SK-N-MC (cell line): ENCODE measurements at places on chromosomes 2 and 18.

GRCh38 chr2:152513681-152514080 lies 178.7 kb downstream of the FMNL2 start:
- DNase-seq: no peak

GRCh38 chr2:195756218-195756942 lies 99.4 kb downstream of the SLC39A10 start:
- no peak for DNase-seq

GRCh38 chr2:146321175-146321574 lies 1523.7 kb upstream of the ACVR2A start:
- no peak for DNase-seq

DNA sequence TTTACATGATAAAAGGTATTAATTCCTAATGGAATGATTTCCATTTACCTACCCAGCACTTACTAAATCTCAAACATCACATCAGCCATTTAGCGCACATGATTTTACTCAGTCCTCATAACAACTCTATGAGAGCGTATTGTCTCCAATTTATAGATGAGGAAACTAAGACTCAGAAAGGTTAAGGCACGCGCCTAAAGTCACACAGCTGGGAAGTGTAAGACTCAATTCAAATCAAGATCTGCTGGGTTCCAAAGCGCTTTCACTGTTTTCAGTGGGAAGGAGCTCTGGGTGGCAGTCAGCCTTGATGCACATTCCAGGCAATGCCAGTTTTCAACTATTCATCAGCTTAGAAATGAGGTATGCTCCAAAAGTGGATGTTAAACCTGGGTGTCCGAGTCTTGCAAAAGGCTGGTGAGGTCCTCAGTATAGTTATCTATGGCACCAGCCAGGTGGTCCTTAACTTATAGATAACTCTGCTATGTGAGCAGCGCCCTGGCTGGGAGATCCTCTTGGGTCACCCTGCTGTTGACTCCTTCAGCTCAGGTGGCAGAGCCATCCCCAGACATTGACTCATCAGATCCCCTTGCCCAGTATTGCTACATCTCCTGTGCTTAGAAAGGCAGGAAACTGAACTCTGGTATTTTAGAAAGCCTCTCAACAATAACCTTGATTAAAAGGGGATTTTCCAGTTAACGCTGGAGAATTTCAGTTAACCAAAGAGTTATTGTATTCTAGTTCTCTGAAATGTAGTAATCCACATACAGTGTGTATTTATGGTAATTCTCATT lies 47.1 kb downstream of the SLC4A1AP start:
- DNase-seq: no peak

DNA sequence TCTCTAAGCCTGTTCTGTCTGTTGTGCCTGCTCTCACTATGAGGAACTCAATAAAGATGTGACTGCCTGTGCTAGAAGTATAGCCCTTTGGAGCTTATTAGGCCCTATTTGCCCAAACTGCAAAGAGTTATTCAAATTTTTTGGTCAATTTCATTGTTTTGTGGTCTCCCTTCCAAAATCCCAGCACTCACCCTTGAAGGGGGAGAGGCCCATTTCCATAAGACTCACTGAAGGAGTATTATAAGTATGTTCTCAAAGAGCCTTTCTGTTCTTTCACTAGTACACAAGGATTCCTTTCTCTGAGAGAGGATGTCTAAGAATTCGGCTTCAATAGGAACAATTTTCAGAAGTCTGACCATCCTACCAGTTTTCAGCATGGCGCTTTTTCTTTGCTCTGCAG lies 641.9 kb upstream of the REG3G start:
- no peak for DNase-seq

DNA sequence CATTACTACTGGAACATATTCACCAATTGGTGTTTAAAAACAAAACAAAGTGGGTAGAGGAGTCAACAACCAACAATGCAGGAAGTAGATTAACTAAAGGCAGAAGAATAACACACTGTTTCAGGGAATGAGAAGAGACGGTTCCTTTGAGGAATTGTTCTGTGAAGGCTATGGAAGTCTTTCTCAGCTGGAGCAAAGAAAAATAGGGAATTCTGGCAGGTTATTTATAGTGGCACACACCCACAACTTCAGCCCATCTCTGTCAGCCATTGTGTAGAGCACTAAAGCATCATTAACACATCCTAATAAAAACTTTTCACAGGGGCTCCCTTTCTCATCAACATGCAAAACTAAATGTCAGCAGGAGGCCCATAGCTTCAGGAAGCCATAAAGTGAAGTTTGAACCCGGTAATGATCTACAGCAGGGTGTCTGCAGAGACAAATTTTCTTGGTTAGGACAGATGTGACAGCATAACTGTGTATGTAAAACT lies 113.6 kb downstream of the CDH2 start:
- no peak for DNase-seq

DNA sequence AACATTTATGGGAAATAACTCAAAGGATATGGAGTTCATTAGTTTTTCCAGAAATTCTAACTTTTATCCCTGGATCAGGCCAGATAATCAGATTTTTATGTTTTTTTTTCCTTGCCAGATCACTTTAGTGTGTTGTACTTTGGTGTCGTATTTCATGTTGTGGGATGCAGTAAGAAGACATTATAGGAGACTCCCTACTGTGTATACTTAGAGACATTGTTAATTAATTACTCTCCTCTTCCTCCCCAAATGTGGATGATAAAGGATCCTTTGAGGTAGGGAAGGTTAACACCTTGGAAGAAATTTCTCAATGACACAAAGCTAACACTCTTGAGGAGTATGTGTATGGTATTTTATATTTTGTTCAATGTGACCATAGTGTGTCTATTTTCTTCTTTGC lies 120.5 kb downstream of the LYPD6B start:
- no peak for DNase-seq

DNA sequence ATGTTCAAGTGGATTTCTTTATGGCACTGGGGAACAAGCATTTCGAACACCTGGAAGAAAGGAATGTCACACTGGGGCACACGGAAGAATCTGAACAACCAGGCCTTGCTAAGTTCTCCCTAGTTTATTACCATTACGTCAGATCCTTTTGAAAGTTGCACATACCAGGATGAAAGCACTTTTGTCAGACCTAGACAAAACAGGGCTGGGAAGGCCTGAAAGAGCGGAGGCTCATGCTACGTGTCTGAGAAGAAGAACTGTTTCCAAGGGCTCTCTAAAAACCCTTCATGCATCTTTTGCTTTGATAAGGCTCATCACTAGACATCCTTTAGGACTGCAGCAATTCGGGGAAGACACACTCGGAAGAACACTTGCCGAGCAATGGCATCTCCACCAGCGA lies 15.4 kb upstream of the SLC25A52 start:
- DNase-seq: no peak

DNA sequence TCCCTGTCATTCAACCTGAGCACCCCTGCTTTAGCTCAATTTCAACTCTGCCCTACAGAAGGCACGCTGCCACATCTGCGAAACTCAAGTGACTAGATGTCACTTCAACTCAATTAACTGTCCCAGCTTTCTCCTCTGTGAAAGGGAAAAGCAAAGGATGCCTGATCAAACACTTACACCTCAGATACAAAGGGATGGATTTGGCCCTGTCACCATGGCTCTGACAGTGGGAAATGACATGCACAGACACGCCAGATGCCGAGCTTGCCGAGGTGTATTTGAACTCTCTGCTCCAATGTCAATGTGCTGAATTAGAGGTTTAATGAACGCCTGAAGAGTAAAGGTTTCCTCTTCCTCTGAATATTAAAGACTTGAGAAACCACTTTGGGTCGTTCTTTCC lies 481.1 kb downstream of the CBLN2 start:
- no peak for DNase-seq

GRCh38 chr18:43692099-43692690 lies 414.9 kb upstream of the SYT4 start:
- DNase-seq: no peak
